Stimulated activated CD8-positive, alpha-beta memory T cell treated with anti-CD3 and anti-CD28 coated beads, Interleukin-7, amount 100 ng/mL, for 4 hours (primary cell): ENCODE measurements at places on chromosomes 3 and 15.
A peak's percentile ranks its signal among the peaks of the same experiment; 100 is the strongest.

- DNase-seq = no peak
These were observed 423 bp downstream of the CHAC1 start for GRCh38 chr15:40953713-40954074.

- no peak for DNase-seq
These were observed 18.1 kb downstream of the GBE1 start for GRCh38 chr3:81743096-81744025.

GRCh38 chr3:103662591-103662990 lies 1227.8 kb downstream of the ZPLD1 start:
- no peak for DNase-seq

GRCh38 chr3:158918008-158918407 lies 116.2 kb downstream of the MFSD1 start:
- no peak for DNase-seq

DNA sequence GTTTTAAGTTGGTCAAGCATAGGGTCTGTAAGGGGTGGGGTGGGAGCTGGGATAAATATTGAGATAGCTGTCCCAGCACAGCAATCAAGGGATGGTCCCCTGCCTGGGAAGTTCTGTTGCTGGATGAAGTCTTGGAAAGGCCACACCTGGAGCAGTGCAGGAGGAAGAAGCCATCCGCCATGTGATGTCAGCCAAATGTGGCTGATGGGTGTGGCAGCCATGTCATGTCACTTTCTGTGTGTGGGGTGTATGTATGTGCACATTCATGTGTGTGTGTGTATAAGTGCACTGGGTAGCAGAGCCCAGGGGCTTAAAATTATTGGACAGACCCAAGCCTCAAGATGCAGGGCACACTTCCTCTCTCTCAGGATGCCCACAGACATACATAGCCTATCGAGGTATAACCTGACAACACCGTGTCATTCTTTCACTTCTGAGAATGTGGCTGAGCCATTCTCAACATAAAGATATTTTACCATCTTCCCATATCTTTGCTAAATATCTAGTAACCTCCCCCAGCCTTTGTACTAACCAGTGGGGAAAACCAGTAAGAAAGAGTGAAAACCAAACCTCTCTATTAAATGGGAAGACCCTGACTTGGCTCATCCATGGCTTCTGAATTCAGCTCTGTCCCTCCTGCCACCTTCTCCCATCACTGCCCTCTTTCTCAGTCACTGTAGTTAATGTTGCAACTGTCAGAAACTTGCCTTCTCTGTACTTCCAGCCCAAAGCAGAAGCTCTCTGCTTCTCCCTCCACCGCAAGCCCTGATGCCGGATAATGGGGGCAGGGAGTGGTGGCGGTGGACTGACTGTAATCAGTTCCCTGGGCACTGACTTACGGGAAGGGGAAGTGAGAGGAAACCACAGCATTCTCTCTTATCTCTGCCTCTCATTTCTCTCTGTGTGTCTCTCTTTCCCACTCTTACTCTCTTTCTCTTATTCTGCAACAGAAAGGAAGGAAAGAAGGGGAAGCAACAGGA lies 11.2 kb downstream of the TNFSF10 start:
- DNase-seq = peak; percentile 40

DNA sequence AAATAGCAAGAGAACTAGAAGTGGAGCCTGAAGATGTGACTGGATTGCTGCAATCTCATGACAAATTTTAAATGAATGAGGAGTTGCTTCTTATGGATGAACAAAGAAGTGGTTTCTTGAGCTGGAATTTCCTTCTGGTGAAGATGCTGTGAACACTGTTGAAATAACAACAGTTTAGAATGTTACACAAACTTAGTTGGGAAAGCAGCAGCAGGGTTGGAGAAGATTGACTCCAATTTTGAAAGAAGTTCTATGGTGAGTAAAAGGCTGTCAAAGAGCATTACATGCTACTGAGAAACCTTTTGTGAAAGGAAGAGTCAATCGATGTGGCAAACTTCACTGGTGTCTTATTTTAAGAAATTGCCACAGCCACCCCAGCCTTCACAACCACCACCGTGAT lies 220.9 kb upstream of the LRRFIP2 start:
- no peak for DNase-seq

GRCh38 chr3:122443090-122443489 lies 27.2 kb upstream of the WDR5B start:
- no peak for DNase-seq

- no peak for DNase-seq
These were observed 84.9 kb upstream of the BCL6 start for GRCh38 chr3:187830181-187830580.

DNA sequence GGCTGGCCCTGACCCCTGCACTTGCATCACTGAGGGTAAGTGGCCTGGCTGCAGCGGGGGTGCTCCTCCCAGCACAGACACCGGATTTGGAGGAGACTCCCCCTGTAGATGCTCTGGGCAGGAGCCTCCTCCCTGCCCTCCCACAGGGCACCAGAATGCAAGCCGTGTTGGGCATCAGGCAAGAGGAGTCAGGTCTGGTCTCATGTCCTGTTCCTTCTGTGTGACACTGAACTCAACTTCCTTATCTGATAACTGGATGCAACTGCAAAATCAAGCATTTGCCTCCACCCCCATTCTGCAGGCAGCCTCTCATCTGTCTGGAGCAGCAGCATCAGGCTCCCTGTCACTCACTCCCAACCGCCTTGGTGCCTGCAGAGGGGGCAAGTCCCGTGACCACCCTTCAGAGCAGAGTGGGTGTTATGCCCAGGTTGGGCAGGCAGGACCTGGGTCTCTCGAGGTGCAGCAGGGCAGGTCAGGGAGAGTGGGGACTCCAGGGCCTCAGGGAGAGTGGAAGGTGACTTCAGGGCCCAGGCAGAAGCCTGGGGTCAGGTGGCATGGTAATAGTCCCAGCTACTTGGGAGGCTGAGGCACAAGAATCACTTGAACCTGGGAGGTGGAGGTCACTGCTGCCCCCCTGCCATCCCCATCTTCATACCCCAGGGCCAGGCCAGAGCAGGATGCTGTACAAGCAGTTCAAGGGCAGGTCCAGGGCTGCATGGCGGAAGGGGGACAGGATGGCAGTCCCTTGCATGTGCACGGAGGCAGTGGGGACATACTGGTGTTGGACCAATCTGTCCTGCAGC lies 10.5 kb upstream of the RPL29 start:
- no peak for DNase-seq

- DNase-seq = no peak
These were observed 10.8 kb downstream of the UMPS start for GRCh38 chr3:124741027-124741426.

GRCh38 chr3:145259166-145259880 lies 901.7 kb downstream of the PLOD2 start:
- no peak for DNase-seq

DNA sequence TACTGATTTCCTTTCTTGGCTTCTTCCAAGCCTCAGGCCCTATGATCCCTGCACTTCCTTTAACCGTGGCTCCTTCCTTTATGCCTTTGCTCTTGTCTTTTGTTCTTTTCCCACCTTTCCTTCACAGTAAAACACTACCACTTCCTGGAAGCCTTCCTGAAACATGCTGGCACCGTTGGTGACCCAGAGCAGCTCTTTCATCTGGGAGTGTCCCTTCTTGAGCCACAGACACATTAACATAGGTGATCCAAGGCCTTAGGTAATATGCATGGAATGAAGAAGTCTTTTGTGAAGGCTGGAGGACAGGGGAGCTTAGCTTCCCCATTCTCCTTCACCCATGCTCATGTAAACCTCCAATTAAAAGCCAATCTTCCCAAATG lies 39.4 kb downstream of the AMOTL2 start:
- DNase-seq = no peak

DNA sequence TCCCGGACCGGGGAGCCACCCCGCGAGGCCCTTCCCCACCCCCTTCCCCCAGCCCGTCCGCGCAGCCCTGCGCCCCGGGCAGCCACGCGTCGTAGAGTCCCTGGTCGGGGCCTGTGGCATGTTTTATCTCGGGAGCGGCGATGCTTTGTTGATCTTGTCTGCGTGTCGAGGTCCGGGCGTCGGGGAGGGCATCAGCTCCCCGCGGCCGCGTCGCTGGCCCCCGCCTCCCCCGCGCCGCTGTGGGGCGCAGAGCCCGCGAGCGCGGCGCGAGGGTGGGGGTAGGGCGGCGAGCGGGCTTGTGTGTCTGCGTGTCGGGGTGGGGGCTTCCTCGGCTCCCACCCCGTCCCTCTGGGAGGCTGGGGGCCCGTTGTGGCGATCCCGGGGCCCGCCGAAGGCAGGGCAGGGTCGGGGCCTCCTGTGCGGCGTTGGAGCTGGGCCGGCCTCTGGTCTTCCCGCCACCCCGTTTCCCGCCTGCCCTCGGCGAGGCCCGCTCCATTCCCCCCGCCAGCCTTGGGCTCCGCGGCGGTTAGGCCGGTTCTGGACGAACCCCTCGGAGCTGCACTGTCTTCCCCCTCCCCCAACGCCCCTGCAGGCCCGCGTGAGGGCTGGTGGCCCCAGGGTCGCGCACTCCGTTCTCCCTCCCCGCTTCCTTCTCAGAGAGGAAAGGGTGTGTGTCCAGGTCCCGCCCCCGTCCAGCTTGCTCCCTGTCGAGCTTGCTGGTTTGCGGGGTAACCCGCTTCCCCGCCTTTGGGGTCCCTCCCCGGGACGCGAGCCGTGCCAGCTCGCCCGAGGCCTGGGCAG lies 695 bp downstream of the GMPS start:
- no peak for DNase-seq

DNA sequence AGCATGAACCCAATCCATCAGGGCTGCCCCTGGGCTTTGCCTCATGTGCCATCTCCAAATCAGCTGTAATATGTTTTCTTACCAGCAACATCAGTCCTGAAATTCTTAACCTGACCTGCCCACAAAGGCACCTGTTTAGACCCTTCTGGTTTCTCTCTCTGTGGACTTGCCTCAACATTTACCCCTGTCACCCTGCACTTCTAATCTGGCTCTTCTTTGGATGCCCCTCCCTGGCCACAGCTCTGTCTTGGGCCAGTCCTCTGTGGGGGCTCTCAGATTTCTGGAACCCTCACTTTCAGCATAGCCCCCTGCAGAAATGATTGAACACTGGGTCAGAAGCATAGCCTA lies 168.7 kb upstream of the STAC start:
- DNase-seq = no peak

DNA sequence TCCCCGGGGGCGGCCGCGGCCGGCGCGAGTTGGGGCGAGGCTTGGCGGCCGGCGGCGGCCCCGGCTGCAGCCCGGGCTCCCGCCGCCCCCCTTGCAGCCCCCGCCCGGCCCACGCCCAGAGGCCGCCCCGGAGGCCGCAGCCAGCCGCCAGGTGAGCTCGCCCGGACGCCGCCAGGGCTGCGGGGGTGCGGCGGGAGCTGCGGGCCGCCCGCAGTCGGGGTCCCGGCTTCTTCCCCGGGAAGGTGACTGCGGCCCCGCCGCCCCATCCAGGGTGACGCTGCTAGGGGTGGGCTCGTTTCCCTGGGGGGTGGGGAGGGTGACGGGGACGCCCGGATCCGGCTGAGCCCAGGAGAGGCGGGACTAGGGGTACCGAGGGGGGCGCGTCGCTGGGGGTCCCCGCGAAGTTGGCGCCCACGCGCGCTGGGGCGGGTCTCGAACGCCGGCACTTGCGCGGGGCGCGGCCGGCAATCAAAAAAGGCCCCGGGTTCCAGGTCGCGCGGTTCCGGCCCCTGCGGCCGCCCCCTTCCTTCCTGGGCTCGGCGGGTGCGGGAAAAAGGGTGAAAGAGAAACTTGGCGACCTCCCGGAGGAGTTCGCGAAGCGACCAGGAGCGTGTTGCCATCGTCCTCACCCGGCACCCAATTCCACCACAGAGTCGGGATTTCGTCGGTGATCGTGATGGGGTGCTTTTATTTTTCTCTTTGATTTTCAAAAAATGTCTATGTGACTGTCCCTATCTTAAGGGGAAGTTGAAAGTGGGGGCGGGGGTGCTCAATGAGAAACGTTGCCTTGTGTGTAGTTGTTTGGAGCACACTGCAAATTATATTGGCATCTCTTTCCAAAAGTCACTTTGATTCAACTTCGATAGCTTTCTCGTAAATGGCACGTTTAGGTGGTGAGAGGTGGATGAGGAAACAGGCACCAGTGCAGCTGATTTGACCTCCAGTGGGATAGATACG lies 619 bp downstream of the ATXN7 start:
- DNase-seq = peak; percentile 54

- no peak for DNase-seq
These were observed 12.5 kb upstream of the TCAIM start for GRCh38 chr3:44326019-44326418.

GRCh38 chr3:169344465-169344864 lies 319.0 kb downstream of the MECOM start:
- DNase-seq = no peak

GRCh38 chr3:133591271-133591742 lies 17.8 kb downstream of the CDV3 start:
- DNase-seq = no peak

DNA sequence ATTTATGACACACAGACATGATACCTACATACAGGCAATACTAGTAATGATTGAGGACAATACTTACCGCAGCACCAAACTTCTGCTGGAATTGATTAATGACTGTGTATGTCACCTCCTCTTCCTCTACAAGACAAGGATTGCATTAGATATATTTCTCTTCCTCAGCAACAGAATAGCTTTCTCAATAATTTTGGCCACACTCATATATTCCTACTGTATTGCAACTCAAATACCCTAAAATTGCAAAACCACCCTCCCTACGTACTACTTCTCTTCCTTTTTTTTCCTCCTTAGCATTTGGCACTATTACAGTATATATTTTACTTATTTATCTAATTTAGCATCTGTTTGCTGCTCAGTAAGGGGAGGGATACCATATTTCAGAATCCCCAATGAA lies 14.8 kb downstream of the EXD1 start:
- no peak for DNase-seq

DNA sequence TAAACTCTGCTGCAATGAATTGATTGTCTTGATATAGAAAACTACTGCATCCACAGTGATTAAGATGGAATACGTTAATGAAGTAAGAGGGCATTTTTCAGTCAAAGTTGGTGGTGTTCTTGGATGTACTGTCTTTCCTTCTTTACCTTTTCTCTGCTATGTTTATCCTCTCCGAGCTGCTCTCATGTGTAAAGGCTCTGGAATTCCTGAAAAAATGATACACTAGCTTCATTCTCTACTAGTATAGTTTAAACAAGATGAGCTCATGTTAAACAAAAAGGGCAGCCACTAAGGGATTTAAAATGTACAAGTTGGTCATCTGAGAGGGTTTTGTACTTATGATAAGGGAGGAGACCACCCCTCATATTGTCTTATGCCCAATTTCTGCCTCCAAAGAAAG lies 504.6 kb upstream of the NECTIN3 start:
- DNase-seq = no peak

DNA sequence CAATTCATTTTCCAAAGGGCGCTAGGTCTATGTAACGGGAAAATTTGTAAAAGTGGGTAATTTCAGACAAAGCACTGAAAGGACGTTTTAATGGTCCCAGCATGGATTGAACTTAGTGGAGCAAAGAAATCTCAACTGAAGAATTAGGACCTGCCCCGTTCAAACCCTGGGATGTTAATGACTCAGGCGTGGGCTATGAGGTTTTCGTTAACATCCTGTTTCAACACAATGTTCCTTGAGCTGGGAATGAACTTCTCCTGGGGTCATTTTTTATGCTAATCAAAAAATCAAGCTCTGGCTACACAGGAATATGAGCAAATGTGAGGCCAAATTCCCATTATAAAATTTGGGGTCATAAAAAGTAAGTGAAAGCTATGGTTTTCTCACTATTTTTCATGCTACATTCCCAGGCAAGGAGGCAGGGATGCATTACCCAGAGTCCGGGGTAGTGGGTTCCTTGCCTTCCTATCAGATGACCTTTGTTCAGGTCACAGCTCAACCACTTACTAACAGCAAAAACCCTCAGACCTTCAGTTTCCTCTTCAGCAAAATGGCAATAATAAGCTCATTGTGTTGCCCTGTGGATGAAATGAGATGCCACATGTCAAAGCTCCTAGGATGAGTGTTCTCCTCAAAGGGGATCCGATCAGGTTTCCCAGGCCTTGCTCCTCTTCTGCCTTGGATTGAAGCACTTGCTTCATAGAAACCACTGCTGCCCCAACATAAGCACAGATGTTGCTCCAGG lies 271.4 kb downstream of the ARRDC4 start:
- no peak for DNase-seq
